ENCODE measurements at places on chromosomes 2 and 18.

DNA sequence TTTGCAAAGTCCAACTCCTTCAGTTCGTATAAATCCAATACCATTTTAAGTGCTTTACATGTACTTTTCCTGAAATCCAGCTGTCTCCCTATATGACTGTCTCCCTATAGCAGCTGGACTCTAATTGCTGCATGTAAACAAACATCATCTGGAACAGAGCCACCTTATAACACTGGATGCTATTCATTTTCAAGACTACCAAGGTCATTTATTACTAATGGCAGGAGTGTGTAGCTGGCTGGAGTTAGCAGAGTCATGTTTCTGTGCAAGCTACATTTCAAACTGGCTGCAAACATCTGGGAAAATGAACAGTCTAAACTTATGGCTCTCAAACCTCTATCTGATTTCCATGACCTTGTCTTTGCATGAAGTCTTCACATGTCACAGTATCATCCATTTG, 575.2 kb downstream of the PIK3C3 start:
- no peak for DNase-seq

DNA sequence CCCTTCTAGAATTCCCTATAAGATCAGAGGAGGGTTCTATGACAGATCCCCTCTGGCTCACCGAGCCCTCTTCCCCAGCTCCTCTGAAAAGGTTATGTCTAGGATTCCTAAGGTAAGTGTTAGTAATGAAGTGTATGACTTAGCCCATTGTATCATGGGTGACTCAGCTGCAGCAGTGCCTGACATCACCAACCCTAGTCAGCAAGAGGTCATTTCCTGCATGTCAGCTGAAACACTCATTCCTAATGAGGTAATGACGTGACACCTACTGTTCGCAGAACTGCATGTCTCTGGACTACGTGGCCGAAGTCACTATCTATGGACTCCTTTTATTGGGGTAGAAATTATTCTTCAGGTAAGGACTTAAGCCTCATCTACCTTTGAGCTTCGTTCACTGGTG, 196.1 kb upstream of the MYT1L start:
- no peak for DNase-seq

DNA sequence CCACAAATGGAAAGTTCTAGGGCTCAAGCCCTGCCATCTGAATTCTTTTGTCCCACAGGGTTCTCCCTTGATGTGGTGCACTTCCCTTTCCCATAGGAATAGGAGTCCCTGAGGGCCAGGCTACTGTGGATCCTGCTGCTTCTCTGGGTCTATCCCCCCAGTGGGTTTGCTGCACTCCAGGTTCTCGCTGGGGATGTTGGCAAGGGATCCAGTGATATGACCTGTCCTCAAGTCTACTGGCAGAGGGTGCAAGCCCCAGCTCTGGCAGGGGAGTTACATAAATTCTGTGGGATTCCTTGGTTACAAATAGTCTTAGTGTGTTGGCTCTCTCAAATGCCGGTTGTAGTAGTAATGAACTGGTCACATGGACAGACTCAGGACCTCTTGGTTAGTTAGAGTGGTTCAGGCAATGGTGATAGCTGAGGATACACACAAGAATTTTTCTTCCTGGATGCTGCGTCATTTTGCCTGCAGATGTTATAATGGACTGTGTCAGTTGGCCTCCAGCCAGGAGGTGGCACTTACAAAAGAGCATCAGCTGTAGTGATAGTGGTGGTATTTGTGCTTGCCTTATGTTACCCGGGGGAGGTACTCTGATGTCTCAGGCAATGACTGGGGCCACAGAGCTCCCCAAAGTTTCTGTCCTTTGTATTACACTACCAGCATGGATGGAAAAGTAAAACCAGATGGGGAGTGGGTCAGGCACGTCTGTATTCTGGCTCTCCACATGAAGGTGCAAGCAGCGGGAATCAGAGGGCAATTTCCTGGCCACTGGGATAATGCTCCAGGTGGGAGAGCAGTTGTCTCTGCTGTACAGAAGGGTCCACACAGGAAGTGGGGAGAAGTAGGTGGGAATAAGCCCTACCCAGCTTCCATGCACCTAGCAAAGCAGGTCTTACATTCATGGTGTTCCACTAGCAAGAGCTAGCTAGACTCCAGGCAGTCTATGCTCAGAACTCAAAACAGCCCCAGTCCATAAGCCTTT, 267.9 kb downstream of the SOX11 start:
- DNase-seq = no peak

- DNase-seq = peak; percentile 30
Measured at GRCh38 chr2:182867426-182868053, 1.1 kb upstream of the FRZB start.

DNA sequence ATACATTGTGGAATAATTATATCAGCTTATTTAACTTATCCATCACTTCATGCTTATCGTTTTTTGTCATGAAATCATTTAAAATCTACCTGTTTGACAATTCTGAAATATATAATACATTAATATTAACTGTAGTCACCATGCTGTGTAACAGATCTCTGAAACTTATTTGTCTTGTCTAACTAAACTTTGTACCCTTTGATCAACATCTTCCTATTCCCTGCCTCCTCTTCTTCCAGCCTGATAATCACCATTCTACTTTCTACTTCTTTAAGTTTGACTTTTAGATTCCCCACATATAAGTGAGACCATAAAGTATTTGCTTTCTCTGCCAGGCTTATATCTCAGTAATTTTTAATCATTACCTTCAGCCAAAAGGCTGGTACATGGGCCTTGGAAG, 134.2 kb upstream of the LINC00305 start:
- no peak for DNase-seq

DNA sequence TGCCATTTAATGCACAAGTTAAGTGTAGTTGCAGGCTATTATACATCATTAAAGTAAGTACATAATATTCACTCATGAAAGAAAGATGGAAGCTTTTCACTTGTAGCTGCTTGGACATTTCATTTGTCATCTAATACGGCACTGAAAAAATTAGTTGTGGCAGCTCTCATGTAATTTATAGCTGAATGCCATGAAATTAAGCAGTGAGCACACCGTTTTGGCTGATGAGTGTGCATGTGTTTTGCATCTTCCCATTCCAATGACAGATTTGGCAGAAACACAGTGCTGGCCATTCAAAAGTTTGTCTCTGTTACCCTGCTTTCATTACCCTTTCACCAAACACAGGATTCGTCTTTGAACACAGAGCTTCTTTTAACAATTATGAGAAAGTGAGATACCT, 174.0 kb downstream of the PTGR3 start:
- no peak for DNase-seq

GRCh38 chr2:37149626-37150322, 7.0 kb downstream of the EIF2AK2 start:
- no peak for DNase-seq

- no peak for DNase-seq
Measured at GRCh38 chr18:79395308-79395640, 456 bp upstream of the NFATC1 start.

- DNase-seq = peak; percentile 34
Measured at GRCh38 chr2:17918789-17919188, 40.3 kb downstream of the KCNS3 start.

DNA sequence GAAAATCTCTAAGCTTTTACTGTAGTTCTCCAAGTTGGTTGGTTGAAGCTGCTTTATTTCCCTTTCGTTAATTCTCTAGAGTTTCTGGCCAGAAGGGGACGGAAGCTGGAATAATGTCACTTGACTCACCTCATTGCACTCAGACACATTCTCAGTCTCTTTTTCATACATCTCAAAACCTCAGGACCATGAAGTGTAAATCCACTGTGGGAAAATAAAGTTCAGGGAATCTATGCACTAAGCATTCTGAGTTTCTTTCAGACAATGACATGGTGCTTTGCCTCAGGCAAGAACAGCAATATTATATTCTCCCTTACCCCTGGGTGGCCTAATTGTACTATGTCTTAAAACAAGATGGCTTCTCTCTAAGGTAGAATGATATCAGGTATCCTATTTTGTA, 167.8 kb downstream of the PRPF40A start:
- no peak for DNase-seq

DNA sequence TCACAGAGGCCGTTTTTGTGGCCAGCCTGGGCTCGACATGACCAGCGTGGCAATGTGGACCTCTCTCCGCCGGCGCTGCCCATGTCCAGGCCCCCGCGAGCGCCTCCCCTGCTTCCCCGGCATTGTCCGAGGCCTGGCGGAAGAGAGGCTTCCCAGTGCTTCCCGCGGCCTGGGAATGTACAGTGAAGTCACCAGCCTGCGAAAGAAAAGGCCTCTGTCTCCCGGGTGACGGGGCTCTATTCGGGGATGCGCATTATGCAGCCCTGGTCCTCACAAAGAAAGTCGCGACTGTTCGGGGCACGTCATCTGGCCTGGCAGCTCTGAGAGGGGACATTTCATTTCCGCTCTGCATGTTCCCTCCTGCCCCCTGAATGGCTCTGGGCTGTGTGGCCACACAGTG, 109.2 kb upstream of the AGAP1 start:
- DNase-seq = peak; percentile 89
